ENCODE measurements at places on chromosomes 6 and 20.

DNA sequence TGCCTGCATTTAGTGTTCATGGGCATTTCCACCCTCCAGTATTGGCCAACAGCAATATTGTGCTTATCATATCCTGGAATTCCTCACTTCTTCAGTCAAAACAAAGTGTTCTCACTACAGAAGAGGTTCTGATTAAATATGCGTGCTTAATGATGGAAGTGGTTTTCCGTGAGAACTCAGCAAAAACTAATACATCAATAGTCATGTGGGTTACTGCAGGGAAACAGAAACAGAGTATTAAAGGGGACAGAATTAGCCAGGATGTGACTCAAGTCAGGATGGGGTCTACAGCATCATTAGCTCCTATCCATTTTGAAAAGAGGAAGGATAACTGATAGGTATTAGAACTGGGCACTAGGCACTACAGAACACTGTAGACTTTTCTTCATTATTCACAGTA lies 384.6 kb downstream of the CDKAL1 start:
- DNase-seq, result no peak

- no peak for DNase-seq
Measured at GRCh38 chr6:23418095-23418494, 707.9 kb upstream of the NRSN1 start.

DNA sequence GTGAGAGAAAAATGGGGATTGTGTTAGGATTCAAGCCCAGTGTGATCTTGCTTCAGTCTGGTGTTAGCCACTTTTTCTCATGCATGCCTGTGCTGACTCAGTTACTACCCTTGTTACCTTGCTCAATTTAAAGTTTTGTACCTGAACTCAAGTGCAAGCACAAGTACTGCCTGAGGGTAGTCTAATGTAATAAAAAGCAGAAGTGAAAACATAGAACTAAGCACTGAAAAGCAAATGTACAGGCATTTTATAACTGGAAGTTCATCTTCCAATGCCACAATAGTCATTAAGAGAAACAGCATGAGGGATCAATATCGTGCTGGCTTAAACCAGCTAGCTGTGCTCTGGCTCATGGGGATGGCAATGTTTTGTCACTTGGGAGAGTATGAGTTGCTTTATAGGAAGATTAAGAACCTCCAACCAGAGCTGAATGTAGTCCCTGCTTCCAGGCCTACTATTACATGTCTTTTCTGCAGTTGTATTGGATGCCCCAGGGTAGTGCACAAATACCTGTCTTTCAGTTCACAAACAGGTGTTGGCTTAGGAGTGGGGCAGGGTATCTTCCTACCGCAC lies 48.7 kb downstream of the SLC35F1 start:
- DNase-seq, result no peak

GRCh38 chr6:132780770-132781371 lies 17.6 kb downstream of the SLC18B1 start:
- DNase-seq, result no peak

GRCh38 chr20:43799150-43799711 lies 72.4 kb upstream of the GTSF1L start:
- no peak for DNase-seq

- DNase-seq, result no peak
Measured at GRCh38 chr6:136607932-136608772, 57.9 kb upstream of the MAP7 start.

- no peak for DNase-seq
Measured at GRCh38 chr6:137977814-137978213, 110.8 kb downstream of the TNFAIP3 start.

DNA sequence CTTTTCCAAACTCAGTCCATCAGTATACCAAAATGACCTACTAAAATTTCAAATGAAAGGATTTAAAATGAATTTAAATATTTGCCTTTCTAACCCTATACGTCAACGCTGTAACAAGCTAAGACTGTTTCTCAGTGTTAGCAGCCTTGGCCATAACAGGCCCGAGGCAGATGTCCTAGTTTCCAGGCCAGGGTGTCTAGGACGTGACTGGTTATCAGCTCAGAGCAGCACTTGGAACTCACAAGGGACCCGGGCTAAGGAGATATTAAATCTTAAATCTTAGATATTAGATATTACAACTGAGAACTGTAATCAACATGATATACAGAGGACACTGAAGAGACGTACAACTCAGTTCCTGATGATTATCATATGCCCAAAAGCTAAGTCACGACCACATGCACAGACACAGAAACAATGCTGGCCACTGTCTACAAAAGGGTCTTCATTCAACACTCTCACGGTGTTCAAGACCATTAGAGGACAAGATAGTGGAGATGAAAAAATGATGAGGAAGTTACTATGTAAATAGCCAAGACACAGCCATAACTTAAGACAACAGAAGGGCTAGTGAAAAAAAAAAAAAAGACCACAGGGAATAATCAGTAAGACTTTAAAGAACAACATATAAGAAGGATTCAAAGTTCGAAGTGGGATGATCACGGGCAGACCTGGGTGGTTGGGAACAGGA lies at the start of gene CLDN20:
CLDN20 (plus strand) TSS at position 641 of the 691 bp plus-strand sequence. CDS start 11,707 bp downstream, outside the sequence.
- no peak for DNase-seq

DNA sequence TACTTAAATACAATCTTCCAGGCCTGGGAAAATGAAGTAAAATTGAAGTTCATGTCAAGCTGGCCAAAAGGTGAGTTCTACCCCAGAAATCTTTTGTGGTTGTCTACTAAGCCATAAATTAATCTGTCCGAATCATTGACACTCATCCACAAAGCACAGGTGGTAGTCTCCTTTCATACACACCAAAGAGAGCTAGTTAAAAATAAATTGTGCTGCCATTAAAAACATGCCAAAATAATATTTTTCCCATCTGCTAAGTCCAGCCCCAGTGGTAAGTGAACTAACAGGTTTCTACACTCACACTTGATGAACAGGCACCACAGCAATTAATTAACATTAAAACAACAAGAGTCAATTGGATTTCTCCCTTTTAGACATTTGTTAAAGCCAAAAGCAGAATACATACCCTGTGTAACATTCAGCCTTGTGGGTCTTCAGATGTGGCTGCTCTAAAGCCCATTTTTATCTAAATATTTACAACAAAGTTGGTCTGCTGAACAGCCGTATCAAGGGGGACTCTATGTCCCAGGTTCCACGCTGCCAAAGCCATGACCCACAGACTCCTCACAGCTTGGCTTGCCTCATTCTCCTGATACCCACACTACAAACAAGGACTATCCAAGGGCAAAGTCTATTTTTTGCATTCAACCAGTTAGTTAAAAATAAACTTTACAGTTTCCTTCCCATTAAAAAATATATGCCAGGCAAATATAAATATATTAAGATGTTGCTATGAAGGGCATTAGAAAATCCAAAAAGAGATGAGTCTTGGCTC lies 490.4 kb downstream of the BMP2 start:
- DNase-seq, result no peak

DNA sequence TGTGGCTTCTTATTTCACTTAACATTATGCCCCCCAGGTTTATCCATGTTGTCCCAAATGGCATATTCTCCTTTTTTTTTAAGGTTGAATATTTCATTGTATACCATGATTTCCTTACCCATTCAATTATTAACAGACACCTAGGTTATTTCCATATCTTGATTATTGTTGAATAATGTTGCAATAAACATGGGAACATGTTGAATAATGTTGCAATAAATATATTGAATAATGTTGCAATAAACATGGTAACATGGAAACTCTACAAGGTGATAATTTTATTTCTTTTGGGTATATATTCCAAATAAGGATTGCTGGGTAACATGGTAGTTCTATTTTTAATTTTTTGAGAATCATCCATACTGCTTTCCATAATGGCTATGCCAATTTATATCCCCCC lies 648.1 kb downstream of the MMUT start:
- no peak for DNase-seq

DNA sequence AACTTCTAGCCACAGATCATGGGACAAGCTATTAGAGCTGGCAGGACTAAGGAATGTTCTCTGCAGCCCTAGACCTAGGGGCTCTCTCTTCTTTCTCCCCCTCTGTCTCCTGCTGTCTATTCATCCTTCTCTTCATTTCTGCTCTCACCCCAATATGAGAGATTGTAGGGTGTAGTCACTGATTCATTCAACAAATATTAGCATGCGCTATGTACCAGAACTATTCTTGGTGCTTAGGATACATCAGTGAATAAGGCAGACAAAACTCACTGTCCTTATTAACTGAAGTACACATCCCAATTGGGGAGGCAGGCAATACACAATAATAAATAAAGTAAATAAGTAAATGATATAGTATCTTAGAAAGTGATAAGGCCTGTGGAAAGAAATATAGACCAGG lies 14.7 kb upstream of the SIRPB2 start:
- no peak for DNase-seq

DNA sequence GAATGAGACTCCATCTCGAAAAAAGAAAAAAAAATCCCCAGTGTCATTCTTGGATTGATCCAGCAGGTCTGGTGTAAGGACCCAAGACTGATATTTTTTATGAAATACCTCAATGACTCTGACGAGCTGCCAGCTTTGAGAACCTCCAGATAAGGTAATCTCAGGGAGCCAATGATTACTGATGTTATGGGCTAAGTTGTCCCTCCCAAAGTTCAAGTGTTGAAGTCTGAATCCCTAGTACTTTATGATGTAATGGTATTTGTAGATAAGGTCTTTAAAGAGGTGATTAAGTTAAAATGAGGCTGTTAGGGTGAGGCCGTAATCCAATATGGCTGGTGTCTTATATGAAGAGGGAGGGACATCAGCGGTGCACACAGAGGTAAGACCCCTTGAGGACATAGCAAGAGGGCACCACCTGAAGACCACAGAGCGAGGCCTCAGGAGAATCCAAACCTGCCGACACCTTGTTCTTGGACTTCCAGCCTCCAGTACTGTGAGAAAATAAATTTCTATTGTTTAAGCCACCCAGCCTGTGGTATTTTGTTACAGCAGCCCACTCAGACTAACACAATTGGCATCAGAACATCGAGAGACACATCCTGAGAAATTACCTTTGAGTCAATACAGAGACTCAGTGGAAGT lies 19.7 kb upstream of the DDO start:
- no peak for DNase-seq

DNA sequence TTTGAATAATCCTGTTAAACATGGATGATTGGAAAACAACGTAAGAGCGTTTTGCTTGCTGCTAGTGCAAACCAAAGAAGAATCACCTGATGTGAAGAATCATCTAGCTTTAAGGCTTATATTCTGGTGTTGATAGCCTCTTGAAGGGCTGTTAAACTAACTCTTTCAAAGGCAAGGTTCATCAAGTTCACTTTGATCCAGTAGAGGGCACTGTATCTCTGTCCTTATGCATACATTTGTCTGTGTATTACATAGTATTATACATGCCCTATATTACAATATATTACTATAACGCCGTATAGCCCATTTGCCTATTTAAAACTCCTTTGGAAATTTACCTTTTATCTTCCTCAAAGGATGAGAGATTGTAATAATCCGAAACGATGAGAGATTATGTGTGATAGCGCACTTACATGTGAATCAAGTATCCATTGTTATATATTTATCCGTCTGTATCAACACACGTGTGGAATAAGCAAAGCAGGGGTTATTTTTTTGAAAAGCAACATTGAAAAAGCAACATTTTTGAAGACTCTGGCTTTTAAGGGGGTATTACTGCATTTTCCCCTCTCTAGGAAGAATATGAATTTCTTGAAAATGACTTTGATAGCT lies 50.8 kb upstream of the NRN1 start:
- DNase-seq, result no peak

All from AG04450 (cell line).